ENCODE measurements at places on chromosomes 16 and 17.

DNA sequence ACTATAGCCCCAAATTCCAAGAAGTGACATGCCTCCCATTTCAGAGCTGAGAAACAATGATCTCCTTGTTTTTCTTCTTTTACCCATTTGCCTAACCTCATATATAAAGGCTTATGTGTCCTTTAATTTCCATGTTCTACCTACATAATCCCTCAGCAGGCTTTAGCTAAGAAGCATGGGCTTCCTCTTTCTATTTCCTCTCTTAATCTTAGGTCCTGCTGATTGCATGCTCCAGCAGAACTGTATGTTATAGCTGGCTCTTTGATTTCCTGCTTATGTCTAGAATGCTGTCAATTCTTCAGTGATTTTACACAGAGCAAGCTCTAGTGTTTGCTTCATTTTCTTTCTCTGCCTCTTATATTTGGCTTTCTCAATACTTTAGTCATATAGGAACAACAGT lies 151.7 kb upstream of the COX10 start:
- H3K4me1 ChIP-seq = 0 out of 2 replicates have a peak, but pooled peaks cover 4% of the 10 kb centered on the region
- H3K36me3 ChIP-seq = no peaks in the 10 kb centered on the region
- H3K4me3 ChIP-seq = no peak overlapping the region
- H3K27ac ChIP-seq = no peak overlapping the region
- no peak for DNase-seq
- H3K27me3 ChIP-seq = no peaks in the 10 kb centered on the region

DNA sequence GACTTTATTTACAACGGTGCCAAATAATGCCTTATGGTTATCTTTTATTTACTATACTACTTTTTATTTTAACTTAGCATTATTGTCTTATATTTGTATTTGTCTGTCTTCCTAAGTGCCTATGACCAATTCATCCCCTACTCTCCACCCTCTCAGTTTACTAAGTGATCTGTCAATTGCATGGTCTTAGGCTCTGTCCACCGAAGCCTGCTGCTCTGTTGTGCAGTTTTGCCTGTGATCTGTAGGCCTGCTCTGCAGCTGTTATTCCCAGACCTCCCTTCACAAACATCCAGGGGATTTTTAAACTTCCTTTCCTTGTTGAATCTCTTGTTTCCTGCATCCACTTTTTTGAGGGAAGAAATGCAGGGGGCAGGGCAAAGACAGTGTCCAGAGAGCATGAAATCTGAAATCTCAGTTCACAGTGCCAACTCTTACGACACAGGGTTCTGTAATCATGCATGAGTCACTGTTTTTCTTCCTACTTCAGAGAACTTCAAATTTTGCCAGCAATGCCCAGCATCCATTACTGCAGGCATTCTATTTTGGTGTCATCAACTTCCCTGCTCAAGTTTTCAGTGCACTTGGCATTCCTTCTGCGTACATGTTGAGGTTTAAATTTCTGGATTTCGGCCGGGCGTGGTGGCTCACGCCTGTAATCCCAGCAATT lies 11.4 kb downstream of the SLFN5 start:
- no peak overlapping the region for H3K27ac ChIP-seq
- no peaks in the 10 kb centered on the region for H3K36me3 ChIP-seq
- no peaks in the 10 kb centered on the region for H3K27me3 ChIP-seq
- H3K4me3 ChIP-seq = no peak overlapping the region

GRCh38 chr16:68851601-68852000 lies 8.3 kb downstream of the TANGO6 start:
- H3K27me3 ChIP-seq = no peaks in the 10 kb centered on the region
- H3K4me1 ChIP-seq = no peaks in the 10 kb centered on the region
- no peak overlapping the region for H3K27ac ChIP-seq
- DNase-seq = no peak
- H3K36me3 ChIP-seq = no peaks in the 10 kb centered on the region
- no peak overlapping the region for H3K4me3 ChIP-seq

DNA sequence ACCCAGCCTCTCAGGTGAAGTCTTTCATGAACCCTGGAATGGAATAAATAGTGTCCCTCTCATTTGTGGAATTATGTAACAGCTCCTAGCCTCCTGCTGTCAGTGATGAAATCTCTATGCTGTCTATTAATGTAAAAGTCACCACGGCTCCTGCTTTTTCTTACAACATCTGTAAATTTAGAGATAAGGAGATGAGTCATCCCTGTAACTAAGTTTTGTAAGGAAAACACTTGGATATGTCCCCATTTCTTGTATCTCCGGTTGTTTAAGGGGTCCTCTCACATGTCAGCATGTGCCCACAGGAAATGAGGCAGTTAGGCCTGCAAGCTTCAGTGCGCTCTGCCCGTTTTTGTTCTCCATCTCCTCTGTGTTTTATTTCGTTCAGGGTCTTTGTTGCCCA lies 2.8 kb upstream of the NAT9 start:
- no peak for DNase-seq
- no peak overlapping the region for H3K27ac ChIP-seq
- H3K4me3 ChIP-seq = no peak overlapping the region
- no peaks in the 10 kb centered on the region for H3K4me1 ChIP-seq
- H3K27me3 ChIP-seq = no peaks in the 10 kb centered on the region
- peaks cover 12% of the 10 kb centered on the region for H3K36me3 ChIP-seq

DNA sequence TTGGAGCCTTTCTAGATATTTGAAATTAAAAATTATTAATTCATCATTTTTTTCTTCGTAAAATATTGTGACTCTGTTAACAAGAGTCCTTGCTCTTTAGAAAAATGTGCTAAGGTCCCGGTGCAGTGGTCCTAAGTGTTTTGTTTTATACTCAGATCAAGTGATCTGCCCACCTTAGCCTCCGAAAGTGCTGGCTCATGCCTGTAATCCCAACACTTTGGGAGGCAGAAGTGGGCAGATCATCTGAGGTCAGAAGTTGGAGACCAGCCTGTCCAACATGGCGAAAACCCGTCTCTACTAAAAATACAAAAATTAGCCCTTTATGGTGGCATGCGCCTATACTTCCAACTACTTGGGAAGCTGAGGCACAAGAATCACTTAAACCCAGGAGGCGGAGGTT lies 82.6 kb upstream of the LGALS9 start:
- no peak overlapping the region for H3K4me3 ChIP-seq
- DNase-seq = no peak
- H3K4me1 ChIP-seq = no peaks in the 10 kb centered on the region
- no peak overlapping the region for H3K27ac ChIP-seq

GRCh38 chr16:57525761-57526160 lies 10.6 kb downstream of the CCDC102A start:
- no peak overlapping the region for H3K4me3 ChIP-seq
- H3K4me1 ChIP-seq = no peaks in the 10 kb centered on the region
- peaks cover 9% of the 10 kb centered on the region for H3K36me3 ChIP-seq
- DNase-seq = no peak

GRCh38 chr16:30063893-30064728 lies 1.4 kb upstream of the ALDOA start:
- no peak overlapping the region for H3K27ac ChIP-seq
- DNase-seq = peak; percentile 77
- peak overlapping the region; percentile 94 for H3K4me3 ChIP-seq
- H3K36me3 ChIP-seq = peaks cover 25% of the 10 kb centered on the region

GRCh38 chr16:64196444-64196843 lies 925.4 kb downstream of the CDH11 start:
- H3K27me3 ChIP-seq = no peaks in the 10 kb centered on the region
- H3K4me1 ChIP-seq = no peaks in the 10 kb centered on the region
- no peak overlapping the region for H3K4me3 ChIP-seq
- no peak for DNase-seq
